Hematopoietic multipotent progenitor cell (in vitro differentiated cells): ENCODE measurements at places on chromosomes 6 and 20. TPM values are rescaled to one million over a fixed set of nuclear protein-coding genes. Genes with fewer than 3 reads are reported as not detected.

Gene SPO11
- total RNA-seq = not detected

Gene SOBP
- under 0.01 TPM for total RNA-seq

Gene HTR1E
- not detected for total RNA-seq

Gene MAP3K5
- total RNA-seq = 29.9 TPM

Gene LRFN2
- 0.27 TPM for total RNA-seq

Gene OTOR
- total RNA-seq = not detected

Gene ELOVL5
- 84.6 TPM for total RNA-seq

Gene B3GALT4
- 14.3 TPM for total RNA-seq

Gene VGLL2
- not detected for total RNA-seq

Gene THBD
- 1.3 TPM for total RNA-seq

Gene TBXT
- not detected for total RNA-seq

Gene DDO
- total RNA-seq = 4.6 TPM

Gene TAF4
- 9.7 TPM for total RNA-seq

Gene SLA2
- 19.4 TPM for total RNA-seq

Gene PRKN
- 7.0 TPM for total RNA-seq

Gene DCBLD1
- total RNA-seq = 0.81 TPM

Gene TTK
- total RNA-seq = 1.3 TPM

Gene OOEP
- total RNA-seq = 0.27 TPM

Gene TMEM14A
- 10.2 TPM for total RNA-seq

Gene CDSN
- total RNA-seq = under 0.01 TPM

Gene DEFB124
- not detected for total RNA-seq

Gene PI16
- total RNA-seq = not detected

Gene SYNGAP1
- total RNA-seq = 22.4 TPM

Gene SYNDIG1
- under 0.01 TPM for total RNA-seq

Gene PDYN
- not detected for total RNA-seq

Gene SLC32A1
- 0.54 TPM for total RNA-seq

Gene HLA-DOA
- total RNA-seq = 209 TPM

Gene VEGFA
- total RNA-seq = 37.2 TPM

Gene GLP1R
- not detected for total RNA-seq

Gene ASIP
- total RNA-seq = not detected

Gene BMP6
- 7.8 TPM for total RNA-seq

Gene KCNK5
- 18.6 TPM for total RNA-seq

Gene MYT1
- 0.27 TPM for total RNA-seq

Gene DEF6
- total RNA-seq = 80.5 TPM

Gene YTHDF1
- total RNA-seq = 23.4 TPM

Gene CDS2
- total RNA-seq = 40.7 TPM

Gene PLG
- under 0.01 TPM for total RNA-seq

Gene DSN1
- 10.8 TPM for total RNA-seq

Gene POPDC3
- total RNA-seq = not detected

Gene TOX2
- not detected for total RNA-seq

Gene DNAAF9
- total RNA-seq = 9.7 TPM

Gene OPN5
- total RNA-seq = under 0.01 TPM

Gene PDE7B
- total RNA-seq = 2.4 TPM
